ENCODE measurements at places on chromosomes 4 and X.
A peak's percentile ranks its signal among the peaks of the same experiment; 100 is the strongest.

GRCh38 chr4:75904076-75904475, 1.8 kb upstream of the PPEF2 start:
- DNase-seq = no peak

GRCh38 chr4:1693131-1693896, 9.2 kb upstream of the FAM53A start:
- DNase-seq = peak; percentile 54

DNA sequence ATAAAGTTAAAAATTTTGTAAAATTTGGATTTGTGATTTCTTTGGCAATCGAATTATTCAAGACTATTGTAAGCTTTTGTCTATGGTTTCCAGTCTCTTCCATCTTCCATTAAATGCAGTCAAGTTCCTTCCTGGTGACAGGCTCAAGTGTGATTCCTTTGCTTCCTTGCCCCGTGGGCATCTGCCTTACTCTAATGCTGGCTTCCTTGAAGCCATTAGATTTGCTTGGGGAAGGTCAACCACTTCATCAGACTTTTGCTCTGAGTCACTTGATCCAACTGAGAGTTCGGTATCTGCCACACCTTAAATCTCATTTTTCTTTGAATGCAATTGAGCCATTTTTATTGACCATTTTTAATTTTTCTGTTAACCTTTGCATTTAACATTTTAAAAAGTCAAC, 648.8 kb downstream of the SPOCK3 start:
- no peak for DNase-seq

DNA sequence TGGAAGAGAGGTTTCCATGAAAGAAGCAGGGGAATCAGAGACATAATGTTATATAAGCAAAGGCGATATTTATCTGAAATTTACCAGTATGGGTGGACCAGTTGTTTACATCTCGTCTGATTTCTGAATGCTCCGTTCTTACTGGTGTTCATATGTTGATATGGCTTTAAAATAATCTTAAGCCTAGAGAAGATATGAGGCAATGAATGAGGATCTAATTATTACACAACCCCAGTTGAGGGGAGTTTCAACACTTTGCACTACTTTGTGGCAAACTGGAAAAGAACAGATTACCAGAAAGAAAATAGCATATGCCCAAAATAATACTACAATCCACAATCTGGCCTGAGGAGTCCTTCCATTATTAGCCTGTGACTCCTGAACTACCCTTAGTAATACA, 263.3 kb upstream of the MAGEB2 start:
- DNase-seq = no peak

DNA sequence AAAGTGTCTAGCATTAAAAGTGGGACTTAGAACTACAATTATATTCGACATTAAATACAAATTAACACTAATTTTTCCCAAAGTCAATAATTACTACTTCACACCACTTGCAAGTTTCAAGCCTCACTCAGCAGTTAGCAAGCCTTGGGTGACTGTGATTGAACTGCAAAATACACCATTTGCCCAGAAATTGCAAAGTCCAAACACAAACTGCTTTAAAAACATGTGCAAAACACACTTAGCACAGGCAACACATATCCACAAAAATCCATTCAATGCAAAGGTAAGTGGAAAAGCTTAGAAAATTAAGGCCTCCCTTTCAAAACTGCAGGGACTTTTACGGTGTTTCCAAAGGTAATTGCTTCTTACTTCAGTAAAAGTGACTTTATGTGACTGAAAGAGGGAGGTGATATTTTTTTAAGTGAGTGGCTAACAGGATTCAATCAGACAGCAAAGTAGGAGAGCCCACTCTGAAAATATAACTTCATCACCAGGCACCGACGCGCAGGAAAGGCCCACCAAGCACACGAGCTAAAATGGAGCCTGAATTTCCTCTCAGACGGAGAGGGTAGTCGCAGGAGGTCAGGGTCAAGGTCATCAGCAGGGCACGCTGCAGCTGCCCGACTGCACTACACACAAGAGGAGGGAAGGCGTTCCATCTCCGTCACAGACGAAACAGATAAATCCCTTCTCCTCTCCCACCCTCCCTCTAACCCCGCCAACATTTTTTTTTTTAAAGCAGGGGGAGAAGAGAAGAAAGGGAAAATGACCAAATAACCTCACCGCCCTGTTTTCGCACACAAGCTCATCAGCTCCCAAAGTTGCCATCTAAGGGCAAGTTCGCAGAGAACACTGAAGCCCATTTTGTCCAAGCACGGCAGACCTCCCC, 3.1 kb downstream of the ZNF827 start:
- DNase-seq = no peak

- DNase-seq = no peak
Observed at GRCh38 chr4:113990886-113991285, 11.4 kb upstream of the ARSJ start.

- no peak for DNase-seq
Observed at GRCh38 chrX:110684653-110685052, 111.0 kb downstream of the CHRDL1 start.

- DNase-seq = no peak
Observed at GRCh38 chrX:16827225-16827624, 41.0 kb downstream of the TXLNG start.

DNA sequence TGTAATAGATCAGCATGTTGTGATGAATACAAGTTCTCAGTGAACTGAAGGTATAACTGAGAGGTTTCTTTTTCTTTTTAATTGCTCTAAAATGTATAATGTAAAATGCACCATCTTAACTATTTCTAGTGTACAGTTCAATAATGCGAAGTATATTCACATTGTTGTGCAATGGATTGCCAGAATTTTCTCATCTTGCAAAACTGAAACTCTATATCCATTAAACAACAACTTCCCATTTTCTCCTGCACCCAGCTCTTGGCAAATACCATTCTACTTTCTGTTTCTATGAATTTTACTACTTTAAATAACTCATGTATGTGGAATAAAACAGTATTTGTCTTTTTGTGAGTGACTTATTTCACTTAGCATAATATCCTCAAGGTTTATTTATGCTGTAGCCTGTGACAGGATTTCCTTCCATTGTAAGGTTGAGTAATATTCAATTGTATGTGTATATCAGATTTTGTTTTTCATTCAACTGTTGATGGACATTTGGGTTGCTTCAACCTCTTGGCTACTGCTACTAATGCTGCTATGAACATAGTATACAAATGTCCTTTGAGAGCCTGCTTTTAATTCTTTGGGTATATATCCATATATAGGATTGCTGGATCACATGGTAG, 53.5 kb upstream of the NPFFR2 start:
- DNase-seq = no peak

DNA sequence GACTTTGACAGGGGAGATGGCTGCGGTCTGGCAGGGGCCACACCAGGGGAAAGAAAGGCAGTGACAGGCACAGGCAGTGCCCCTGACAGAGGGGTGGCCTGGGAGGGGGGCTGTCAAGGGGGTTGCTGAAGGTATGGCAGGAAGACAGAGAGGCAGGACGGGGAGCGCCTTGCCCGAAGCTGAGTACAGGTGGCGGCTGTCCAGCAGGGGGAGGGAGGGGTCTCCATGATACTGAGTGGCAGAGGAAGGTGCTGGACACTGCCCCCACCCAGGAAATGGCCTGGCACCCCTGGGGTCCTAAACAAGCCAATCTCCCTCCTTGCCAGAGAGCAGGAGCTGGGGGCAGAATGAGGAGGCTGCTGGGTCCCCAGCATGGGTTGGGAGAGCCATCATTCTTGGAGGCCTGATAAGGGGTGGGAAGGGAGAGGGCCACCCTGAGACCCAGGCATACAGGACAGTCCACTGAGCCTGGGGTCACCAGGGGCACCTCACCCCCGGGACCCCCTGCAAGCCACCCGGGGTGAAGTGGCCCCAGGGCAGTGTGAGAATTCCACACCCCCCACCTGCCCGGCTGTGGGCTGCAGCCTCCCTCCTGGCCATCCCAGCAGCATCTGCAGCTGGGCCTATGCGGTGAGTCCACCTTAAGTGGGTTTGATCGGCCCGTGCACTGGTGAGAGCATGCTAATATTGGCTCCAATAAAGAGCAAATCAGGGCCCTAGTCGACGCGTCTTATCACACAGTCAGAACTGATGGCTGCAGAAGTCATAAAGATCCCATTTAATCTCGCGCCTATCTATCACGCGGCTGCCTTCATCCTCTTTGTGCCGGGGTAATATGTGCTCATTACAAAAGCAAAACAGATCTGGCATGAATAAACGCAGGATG, 108.5 kb downstream of the FAM53A start:
- no peak for DNase-seq

DNA sequence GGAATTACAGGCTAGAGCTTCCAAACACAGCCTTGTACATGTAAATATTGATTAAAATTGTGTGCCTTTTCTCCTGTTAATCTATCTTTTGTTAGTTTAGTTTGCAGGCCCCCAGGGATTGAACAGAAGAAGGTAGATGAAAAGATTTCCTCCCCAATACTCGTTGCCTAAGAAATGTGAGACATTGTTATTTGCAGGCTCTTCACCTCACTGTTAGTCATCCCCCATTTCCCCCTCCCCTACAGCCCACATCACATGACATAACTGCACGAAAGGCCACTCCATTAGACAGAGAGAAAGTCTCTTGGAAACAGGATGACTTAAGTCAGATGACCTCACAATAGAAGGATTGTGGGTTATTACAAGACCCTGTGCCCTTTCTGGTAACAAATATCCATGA, 13.3 kb upstream of the MID1 start:
- DNase-seq = no peak

DNA sequence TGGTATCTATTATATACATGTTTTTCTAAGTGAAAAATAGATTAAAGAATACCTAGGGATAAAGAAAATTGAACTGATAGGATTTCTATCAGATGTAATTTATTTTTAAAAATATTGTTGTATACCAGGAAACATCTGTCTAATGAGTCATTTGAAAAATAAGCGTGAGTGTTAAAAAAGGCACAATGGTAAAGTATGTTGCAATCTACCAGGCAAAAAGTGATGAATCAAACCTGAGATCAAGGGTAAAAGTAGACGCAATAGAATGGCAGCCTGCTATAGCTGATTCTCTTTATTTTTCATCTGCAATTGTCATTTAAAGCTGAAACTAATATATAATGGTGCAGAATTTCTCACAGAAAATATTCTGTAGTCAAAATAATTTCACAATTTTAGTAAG, 1119.6 kb downstream of the PCDH18 start:
- DNase-seq = no peak

GRCh38 chr4:182141061-182141460, 102.1 kb upstream of the TENM3 start:
- no peak for DNase-seq

GRCh38 chr4:110869114-110869513, 246.2 kb upstream of the PITX2 start:
- no peak for DNase-seq

DNA sequence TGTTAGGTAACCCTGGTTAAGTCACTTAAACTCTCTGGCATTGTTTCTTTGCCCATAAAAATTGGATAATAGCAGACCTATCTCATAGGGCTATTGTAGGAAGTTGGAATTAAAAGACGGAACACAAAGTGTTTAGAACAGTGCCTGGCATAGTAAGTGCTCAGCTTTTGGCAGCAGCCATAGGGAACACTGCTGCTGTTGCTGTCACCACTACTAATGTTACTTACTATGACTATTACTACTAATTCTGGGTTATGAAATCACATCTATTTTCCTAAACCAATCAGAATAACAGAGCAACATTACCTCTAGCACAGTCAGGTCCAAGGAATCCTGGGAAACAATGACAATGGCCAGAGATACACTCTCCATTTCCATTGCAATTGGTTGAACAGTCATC, 300.0 kb downstream of the SH2D1A start:
- DNase-seq = no peak

GRCh38 chrX:139554376-139554775, 23.8 kb downstream of the F9 start:
- DNase-seq = no peak

DNA sequence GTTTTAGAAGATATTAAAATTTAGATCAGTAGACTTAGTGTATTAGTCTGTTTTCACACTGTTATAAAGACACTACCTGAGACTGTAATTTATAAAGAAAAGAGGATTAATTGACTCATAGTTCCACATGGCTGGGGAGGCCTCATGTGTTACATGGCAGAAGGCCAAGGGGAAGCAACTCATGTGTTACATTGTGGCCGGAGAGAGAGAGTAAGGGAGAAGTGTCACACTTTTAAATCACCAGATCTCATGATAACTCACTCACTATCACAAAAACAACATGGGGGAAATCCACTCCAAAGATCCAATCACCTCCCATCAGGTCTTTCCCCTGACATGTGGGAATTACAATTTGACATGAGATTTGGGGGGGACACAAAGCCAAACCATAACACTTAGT, 1159.7 kb upstream of the PCDH7 start:
- DNase-seq = no peak

GRCh38 chr4:37985730-37986275, 25.6 kb downstream of the PTTG2 start:
- DNase-seq = no peak

DNA sequence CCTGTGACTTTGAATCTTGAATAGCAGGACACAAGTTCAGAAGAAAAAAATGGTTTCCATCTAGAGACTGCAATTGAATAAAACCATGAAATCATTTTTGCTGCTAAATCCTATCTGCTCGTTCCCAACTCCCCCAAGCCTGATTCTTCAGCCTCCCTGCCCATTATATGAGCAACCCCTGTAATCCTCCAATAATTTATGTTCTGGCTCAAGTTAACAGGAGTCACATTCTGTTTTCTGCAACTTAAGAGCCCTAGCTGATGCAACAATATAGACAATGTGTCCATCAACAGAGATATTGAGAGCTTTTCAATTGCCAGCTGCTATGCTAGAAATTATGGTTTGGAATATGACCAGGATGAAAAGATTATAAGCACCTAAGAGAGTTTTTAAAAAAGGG, 84.1 kb downstream of the LDB2 start:
- no peak for DNase-seq

DNA sequence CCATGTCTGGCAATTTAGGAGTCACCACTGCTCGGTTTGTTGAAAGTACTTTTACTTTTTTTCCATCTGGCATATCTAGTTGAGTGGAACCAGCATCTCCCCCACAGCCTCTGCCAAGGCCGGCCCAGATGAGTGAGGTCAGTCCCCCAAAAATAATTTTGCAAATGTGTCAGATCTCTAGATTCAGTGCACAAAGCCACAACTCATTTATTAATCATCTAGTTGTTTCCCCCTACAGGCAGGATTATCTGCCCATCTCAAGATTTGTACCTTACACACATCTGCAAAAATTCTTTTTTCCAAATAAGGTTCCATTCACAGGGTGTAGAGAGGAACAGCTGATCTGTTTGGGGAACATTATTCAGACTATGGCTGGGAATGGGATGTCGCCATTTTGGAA, 174.0 kb upstream of the MXRA5 start:
- no peak for DNase-seq

DNA sequence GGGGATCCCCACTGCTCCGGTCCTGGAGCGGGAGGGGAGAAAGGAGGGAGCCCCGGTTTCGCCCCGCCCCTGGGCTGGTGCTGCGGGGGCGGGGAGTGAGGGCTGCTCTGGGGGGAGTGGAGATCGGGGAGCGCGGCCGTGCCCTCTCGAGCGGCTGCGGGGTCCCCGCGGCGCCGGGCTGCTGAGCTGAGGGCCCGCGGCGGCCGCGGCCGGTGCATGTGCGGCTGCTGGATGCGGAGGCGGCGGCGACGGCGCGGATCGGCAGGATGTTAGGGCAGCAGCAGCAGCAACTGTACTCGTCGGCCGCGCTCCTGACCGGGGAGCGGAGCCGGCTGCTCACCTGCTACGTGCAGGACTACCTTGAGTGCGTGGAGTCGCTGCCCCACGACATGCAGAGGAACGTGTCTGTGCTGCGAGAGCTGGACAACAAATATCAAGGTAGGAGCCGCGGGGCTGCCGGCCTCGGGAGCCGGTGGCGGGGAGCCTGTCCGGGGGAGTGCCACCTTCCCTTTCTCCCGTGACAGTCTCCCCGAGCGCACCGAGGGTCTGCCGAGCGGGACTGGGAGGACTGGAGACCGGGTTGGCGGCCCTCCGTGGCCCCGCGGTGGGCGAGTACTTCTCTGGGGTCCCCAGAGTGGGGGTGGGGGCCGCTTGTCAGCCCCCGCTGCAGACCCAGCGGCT, at the start of gene ING2:
Gene ING2 (plus strand): TSS at position 129 of the 681 bp plus-strand sequence. CDS start 138 bp downstream, at position 267.
- no peak for DNase-seq
